ENCODE measurements at places on chromosomes 12 and 14.

DNA sequence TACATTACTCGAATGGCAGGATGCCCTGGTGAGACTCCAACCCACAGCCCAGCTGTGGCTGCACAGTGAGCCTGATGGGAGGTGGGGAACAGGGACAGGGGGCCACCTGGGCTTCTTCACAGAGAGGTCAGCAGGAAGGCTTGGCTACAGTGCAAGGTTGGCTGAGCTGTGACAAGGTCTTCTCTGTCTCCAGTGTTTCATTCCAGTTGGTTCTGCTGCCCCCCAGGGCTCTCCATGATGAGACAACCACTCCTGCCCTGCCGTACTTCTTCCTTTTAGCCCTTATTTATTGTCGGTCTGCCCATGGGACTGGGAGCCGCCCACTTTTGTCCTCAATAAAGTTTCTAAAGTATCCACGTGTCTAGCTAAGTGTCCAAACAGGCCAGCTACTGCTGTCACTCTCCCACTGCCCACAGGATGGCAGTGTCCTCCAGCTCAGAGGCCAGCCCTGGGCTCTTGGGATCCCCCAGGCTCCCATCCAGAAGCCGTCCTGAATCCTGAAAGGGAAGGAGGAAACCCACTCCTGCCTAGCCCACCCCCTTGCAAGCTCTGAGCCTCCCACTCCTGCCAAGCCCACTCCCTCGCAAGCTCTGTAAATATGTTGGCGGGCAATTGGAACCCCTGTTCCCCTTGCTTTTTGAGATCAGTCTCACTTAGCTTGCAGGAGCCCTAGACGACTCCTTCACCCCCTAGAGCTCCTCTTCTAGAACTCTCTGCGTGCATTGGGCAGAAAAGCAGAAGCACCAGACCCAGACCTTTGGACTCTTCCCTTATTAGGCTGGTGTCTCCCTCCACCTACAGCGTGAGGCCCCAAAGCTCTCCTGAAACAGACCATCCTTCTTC, 5.4 kb downstream of the C1QL4 start:
- peak; percentile 65 for DNase-seq

GRCh38 chr14:68660495-68660894, 132.4 kb downstream of the ZFP36L1 start:
- no peak for DNase-seq

- no peak for DNase-seq
Observed at GRCh38 chr12:104422441-104422840, 34.3 kb upstream of the CHST11 start.

DNA sequence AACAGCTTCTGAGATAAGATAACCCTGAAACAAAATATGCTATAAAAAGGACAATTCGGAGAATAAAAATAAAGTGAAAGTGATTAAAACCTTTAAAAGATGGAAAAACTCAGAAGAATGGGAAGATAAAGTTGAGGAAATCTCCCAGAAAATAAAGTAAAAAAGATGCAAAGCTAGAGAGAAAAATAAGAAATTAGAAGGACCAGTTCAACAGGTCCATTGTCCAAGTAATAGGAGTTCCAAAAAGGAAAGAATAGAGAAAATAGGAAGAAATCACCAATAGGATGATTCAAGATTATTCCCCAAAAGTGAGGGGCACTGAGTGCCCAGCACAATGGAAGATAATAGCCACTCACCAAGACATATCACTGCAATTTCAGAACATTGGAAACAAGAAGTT, 4.8 kb upstream of the PRPF40B start:
- no peak for DNase-seq

- DNase-seq, result no peak
Observed at GRCh38 chr14:91968280-91968679, 20.8 kb upstream of the FBLN5 start.

DNA sequence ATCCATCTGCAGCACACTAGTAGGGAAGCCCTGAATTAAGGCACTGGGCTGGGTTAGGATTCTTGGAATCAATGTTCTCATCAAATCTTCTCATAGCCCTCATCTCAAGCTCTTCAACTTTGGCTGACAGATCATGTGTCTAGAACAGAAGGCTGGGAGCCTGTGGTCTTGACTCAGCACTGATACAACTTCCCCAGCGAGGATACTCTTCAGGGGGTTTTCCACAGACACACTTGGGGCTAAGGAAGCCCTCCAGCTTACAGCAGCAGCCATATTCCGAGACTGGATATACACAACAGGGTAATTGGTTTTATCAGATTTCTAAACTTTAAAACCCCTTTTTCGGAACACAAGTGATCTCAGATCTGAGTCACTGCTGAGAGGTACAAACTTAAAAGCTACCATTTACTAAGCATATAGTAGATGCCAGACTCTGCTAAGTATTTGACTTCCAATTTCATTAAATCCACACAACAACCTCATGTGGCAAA, 3.5 kb downstream of the FMNL3 start:
- DNase-seq, result peak; percentile 91

DNA sequence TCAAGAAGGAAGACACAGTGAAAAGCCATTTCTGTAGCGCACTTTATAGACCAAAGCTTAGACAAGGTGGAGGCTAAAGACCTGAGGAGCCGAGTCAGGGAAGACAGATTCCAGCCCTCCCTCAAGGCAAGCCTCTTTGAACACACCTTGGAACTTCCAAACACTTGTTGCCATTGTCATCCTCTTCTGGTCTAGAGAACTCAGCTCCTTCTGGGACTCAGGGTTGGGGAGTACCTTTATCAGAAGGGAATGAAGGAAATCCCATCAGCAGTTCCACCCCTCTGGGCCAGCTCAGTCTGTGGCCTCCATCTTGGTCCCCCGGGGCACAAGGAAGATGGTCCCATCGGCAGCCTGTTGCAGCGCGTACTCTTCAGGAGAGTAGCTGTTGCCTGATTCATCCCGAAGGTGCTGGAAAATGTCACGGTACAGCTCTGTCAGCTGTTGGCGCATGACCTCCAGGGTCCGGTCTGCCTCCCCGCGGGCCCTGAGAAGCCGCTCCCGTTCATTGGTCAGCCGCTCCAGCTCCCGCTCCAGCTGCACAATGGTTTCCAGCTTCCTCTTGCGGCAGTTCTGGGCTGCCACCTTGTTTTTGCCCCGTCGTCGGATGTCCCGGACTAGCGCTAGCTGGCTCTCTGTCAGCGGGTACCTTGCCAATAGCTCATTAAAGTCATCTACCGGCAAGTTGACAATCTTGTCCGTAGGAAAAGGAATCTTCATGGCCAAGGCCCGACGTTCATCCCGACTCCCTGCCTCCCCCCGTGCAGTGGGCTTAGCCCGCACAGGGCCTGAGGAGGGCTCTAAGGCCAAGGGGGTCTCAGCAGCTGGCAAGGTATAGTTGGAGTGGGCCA, 8.5 kb downstream of the NFE2 start:
- no peak for DNase-seq

DNA sequence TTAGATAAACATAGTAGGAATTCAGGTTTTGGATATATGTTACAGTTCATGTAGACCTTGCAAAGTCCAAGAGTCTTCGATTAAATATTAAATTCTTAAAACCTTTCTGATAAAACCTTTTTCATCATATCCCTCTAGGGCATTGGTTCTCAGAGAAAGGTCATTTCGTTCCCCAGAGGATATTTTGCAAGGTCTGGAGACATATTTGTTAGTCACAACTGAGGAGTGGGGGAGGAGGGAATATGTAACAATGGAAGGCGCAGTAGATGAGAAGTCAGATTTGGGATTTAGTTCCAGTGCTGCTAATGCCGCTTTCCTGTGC, 5.3 kb downstream of the TMEM253 start:
- peak; percentile 82 for DNase-seq

- no peak for DNase-seq
Observed at GRCh38 chr14:68723808-68724268, 69.0 kb downstream of the ZFP36L1 start.

GRCh38 chr14:81176241-81176640, 44.5 kb downstream of the GTF2A1 start:
- peak; percentile 84 for DNase-seq

DNA sequence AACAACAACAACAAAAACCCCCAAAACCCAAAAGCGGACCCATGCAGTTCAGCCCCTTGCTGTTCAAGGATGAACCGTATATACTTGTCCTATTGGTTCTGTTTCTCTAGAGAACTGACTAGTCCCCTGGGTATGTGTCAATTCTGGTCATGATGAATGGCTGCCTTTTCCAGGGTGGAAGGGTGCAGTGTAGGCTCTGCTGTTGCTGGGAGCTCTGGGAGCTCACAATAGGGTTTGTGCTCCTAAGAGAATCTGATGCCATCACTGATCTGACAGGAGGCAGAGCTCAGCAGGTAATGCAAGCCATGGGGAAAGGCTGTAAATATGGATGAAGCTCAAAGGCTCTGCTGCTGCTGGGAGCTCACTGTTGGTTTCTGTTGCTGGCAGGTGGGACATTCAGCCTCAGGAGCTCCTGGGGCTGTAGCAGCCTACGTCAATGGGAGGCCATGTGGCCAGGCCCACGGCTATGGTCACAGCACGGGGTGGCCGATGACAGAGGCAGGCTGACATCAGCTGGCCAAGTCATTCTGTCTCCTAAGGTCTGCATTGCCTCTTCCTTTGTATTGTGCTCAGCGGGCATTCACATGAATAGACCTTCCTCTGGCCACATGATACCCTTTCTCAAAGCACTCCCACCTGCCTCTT, 37.9 kb downstream of the DLK1 start:
- DNase-seq, result no peak

DNA sequence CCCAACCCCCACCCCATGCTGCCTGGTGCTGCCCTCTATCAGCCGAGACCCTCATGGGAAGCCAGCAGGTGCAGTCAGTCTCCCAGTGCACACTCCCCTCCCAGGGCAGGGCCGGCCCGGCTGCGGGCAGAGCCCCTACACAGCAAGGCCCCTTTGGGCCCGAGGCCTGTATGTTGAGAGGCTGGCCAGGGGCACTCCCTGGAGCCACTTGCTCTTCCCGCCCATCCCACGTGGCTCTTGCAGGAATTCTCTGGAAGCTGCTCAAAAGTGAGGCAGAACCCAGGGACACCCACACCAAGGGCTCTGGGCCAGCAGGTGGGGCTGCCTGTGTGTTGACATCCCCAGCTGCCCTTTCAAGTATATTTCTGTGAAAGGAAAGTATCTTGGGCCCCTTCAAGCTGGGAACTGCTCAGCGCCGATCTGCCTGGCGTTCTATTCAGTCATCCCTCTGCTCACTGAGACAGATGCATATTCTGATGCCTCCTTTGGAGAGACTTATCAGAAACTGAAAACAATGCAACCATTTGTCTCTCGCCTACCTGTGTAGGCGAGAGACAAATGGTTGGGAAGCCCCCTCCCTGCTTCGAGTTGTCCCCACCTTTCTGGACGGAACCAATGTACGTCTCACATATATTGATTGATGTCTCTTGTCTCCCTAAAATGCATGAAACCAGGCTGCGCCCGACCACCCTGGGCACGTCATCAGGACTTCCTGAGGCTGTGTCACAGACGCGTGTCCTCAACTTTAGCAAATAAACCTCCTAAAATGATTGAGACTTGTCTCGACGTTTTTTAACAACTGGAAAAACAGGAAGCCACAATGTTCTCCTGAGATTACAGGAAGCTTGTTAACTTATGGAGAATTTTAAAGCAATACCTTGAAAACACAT, 6.0 kb downstream of the GPR132 start:
- DNase-seq, result no peak

GRCh38 chr14:61588419-61588901, 106.9 kb upstream of the HIF1A start:
- no peak for DNase-seq

DNA sequence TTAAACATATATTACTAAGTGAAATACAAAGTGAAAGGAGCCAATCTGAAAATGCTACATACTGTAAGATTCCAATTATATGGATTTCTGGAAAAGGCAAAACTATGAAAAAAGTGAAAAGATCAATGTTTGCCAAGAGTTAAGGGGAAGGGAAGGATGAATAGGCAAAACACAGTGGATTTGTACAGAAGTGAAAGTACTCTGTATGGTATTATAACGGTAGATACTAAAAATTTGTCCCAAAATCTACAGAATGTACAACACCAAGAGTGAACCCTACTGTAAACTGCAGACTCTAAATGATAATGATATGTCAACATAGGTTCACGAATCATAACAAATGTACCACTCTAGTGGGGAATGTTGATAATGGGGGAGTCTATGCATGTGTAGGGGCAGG, 17.8 kb downstream of the EEA1 start:
- peak; percentile 22 for DNase-seq

DNA sequence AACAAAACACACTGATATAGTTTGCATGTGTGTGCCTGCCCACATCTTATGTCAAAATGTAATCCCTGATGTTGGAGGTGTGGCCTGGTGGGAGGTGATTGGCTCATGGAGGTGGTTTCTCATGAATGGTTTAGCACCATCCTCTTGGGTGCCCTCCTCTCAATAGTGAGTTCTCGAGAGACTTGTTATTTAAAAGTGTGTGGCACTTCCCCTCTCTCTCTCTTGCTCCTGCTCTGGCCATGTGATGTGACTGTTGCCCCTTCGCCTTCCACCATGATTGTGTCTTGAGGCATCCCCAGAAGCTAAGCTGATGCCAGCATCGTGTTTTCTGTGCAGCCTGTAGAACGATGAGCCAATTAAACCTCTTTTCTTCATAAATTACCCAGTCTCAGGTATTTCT, 454.1 kb upstream of the DCN start:
- DNase-seq, result no peak

- DNase-seq, result peak; percentile 64
Observed at GRCh38 chr14:73786636-73787485, 64.8 kb upstream of the PTGR2 start.

DNA sequence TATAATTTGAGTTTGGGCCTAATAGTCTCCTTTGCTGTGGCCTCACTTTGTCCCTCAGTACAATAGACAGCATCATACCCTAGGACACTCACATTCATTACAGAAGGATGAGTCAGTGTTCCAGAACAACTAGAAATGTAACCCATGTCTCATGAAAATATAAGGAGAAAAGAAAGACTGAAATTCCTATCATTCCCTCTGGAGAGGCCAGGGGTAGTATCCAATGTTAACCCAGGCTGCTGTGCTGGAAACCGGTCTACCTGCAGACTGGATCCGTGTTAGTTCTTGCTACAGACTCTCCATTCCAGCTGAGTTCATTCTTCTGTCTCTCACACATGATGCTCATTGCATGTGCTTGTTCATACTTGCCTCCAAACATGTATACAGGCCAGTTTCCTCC, 75.8 kb upstream of the HOXC13 start:
- DNase-seq, result no peak

DNA sequence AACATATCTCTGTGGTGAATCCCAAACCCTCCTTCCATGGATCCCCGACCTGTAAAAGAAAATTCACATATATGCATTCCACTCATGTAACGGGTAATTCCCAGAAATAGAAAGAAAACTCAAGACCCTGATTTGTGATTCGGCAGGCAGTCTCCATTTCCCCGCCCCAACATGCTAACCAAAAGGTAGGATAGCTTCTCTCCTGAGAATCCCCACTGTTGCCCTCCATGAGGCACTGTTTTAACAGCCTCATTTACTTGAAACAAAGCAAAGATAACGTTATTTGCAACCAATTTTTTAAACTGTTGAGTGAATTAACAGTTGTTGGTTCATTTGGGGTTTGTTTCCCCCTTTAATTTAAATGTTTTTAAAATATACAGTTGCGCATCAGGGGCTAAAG, 774 bp upstream of the SLC2A13 start:
- no peak for DNase-seq

DNA sequence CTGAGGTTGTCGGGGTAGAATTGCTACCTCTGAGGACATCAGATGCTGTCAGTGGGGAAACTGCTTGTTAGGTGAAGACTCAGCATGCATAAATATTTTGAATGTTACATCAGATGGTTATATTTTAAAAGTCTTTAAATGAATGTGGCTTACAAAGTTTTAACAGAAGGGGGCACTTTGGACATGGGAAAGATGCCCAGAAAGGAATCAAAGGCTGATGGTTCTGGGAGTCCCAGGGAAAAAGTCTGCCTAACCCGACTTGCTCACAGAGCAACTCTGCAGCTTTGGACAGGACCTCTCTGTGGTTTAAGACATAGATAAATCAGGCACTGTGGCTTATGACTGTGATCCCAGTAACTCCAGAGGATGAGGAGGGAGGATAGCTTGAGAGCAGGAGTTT, 474.9 kb downstream of the ATP23 start:
- DNase-seq, result no peak
